AG08396 (cell line): ENCODE measurements at places on chromosomes 7 and 10.

GRCh38 chr7:43700646-43701499 is 28.4 kb downstream of the COA1 start:
- DNase-seq, result no peak

DNA sequence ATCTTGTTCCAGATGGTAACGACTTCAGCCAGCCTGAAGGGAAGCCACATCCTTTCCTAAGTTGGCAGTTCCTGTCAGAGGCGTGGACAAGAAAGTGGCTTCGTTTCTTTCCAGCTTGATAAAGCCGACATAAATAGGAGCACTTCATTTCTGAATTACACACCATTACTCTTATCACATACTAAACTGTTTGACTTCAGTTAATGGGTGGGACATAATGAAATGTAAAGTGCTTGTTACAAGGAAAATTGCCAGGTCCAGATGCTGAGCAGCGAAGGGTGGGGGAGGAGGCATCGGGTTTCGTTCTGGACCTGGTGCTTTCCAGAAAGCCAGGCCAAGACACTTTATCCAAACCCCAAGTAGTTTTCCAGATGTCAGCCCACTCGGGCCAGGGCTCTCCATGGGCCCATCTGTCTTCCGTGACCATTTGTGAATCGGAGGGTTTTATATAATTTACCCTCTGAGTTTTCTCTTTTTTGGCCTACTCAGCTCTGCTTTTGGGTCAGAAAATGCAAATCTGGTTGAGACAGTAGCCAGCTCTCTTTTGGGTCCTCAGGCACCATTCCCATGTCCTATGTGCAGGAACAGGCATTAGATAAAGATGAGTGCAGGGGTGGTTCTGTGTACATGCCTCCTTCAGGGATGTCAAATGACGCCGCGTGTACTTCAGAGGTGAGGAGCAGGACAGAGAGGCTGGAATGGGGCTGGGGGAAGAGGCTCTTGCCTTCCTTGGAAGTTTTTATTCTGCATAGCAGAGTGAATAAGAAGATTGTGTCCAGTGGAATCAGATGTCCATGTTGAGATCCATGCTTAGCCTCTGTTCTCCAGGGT is 90.2 kb downstream of the TACC2 start:
- DNase-seq, result no peak

GRCh38 chr7:152709287-152710152 is 33.6 kb upstream of the XRCC2 start:
- DNase-seq, result no peak

GRCh38 chr10:73999703-74000102 is 1.8 kb downstream of the VCL start:
- no peak for DNase-seq

- peak; percentile 92 for DNase-seq
Observed at GRCh38 chr7:100602889-100603725, 944 bp downstream of the PCOLCE start.

- DNase-seq, result no peak
Observed at GRCh38 chr7:1865571-1866255, 195.6 kb downstream of the ELFN1 start.

- no peak for DNase-seq
Observed at GRCh38 chr7:2048531-2048930, 184.2 kb downstream of the MAD1L1 start.

GRCh38 chr10:116147147-116147905 is 125.7 kb downstream of the GFRA1 start:
- DNase-seq, result no peak

- DNase-seq, result no peak
Observed at GRCh38 chr10:77548671-77549070, 88.9 kb downstream of the KCNMA1 start.

DNA sequence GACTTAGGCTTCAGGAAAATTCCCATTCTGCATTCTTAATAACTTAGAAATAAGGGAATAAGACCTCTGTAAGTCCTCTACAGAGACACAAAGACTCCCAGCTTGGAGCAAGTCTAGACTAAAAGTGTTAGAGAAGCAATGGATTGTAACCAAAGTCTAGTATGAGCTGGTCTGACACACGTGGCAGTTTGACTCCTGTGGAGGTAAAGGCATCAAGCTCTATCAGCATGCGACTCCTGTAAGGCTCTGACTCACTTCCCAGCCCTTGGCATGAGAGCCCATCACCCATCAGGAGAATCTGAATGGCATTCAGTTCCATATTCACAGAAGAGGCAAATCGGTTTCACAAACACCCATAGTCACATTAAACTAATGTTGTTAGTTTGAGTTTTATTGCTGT is 4.4 kb upstream of the VSTM4 start:
- no peak for DNase-seq

DNA sequence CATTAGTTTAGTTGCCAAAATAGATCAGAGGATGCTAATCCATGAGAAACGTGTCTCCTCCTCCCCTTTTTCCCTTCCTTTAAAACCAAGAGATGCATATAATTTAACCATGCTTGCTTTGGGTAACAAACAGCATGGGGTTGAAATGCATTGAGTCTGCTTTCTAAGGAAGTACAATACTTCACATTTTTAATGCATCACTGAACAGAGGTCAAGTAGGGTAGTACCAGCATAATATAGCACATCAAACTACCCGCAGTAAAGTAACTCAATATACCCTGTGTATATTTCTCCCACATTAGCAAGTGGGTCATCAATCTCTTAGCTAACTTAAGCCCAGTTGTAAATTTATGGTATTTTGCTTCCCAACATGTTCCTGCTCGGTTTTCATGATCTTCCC is 239.3 kb upstream of the SEMA3C start:
- no peak for DNase-seq

DNA sequence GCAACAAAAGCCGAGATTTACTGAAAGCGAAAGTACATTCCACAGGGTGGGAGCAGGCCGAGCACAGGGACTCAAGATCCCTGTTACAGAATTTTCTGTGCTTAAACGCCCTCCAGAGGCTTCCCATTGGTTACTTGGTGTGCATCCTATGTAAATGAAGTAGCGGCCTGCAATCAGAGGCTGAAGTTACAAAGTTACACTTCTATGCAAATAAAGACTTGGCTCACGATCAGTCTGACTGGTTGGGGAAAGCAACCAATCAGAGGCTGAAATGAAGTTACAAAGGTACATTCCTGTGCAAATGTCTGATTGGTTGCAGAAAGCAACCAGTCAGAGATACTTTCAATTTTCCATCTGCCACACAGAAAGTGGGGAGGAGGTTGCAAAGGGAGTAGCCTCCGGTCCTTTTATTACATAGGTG is 4.1 kb downstream of the ACBD7 start:
- DNase-seq, result peak; percentile 82

GRCh38 chr7:133458688-133459087 is 205.8 kb downstream of the EXOC4 start:
- DNase-seq, result no peak

GRCh38 chr10:18523025-18523424 is 128.4 kb downstream of the NSUN6 start:
- no peak for DNase-seq

GRCh38 chr10:4512671-4513240 is 313.3 kb upstream of the AKR1E2 start:
- DNase-seq, result peak; percentile 54
